Retina (tissue), 1 donor: ENCODE measurements at places on chromosomes 3 and 15.
A peak's percentile ranks its signal among the peaks of the same experiment; 100 is the strongest.

DNA sequence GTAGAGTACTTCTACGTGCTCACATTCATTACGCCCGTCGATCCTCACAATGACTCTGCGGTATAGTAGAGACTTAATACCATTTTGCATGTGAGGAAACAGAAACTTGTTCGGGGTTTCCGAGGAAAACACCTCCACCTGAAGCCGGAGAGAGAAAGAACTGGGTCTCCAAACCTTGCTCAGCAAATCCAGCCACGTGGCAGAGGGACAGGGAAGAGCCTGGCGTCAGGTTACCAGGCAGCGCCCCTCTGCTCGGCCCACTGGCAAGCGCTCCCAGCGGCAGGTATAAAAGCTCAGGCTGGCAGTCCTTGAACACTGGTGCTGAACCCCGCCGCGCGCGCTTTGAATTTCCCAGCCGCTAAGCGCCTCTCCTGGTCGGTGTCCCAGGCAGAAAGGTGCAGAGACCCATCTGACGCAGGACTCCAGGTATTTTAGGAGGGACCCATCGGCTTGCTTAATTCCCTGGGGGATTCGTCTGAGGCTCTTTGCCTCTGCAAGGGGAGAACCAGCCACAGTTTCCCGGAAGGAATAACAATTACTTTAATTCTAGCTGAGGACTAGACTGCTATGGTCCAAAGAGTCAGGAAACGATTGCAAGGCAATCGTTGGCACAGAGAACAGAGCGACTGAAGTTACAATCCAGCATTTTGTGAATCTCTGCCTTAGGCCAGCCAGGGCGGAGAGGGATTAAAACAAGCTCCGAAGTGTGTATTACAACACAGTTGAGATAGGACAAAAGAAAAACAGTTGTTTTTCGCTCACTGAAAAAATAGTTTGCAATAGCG, at the start of gene C2CD4A:
C2CD4A (plus strand) TSS at position 315 of the 785 bp plus-strand sequence. CDS start 637 bp downstream, outside the sequence.
- peak; percentile 75 for DNase-seq

GRCh38 chr15:80904998-80905397, 84.6 kb downstream of the MESD start:
- DNase-seq = no peak

- no peak for DNase-seq
Measured at GRCh38 chr15:72058585-72058984, 59.4 kb downstream of the MYO9A start.

GRCh38 chr3:119315600-119316312, 21.6 kb downstream of the ARHGAP31 start:
- no peak for DNase-seq

DNA sequence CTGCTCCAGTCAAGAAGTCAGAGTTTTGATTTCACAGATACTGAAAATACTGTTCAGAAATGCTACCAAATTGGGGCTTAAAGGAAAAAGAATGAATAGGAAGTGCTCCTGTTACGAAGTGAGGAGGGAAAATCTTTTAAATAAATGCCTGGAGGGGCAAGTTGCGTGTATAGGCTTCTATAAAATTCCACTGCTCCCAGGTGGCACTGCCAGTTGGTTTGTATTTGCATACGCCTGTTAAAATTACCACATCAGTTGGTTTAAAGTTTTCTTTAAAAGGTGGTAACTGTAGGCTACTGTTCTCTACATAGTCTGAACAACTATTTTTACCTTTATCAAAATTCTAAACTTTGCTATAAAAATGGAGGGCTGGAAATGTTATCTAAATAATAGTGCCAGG, 123.5 kb downstream of the DLG1 start:
- no peak for DNase-seq

- peak; percentile 46 for DNase-seq
Measured at GRCh38 chr3:196207833-196208607, 3.2 kb downstream of the ZDHHC19 start.

DNA sequence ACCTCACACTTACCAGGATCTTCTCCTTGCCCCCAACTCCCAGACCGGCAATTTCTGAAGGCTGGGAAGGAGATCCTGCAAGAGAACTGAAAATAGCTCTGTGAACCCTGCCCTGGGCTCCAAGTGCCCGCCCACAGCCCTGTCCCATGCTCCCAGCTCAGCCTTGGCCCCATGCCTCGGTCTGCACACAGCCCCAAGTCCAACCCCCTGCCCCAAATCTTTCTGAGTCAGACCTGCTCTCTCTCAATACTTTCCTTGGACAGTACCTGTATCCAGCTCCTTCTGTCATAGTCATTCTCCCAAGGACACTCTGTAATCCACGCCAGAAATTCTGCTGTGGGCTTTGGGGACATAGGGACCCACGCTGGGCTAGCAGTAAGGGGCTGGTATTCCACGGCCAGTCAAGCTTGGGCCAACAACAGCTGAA, 6.3 kb upstream of the SMAD3 start:
- no peak for DNase-seq

- no peak for DNase-seq
Measured at GRCh38 chr3:99118381-99118780, 216.9 kb upstream of the DCBLD2 start.

GRCh38 chr3:156575641-156576040, 20.7 kb upstream of the SSR3 start:
- no peak for DNase-seq

DNA sequence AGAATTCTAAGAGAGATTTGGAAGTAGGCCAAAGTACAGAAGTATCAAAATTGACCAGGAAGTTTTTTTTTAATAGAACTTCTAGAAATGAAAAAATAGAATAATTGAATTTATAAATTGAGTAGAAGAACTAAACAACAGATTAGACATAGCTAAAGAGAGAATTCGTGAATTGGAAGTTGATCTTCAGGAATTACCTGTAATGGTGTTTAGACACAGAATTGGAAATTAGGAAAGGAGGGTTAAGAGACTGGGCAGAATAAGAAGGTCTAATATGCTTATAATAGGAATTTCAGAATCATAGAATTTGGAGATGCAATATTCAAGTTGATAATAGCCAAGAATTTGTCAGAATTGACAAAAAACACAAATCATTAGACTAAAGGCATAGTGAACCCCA, 16.2 kb downstream of the ACVR2B start:
- DNase-seq = no peak

GRCh38 chr3:73950865-73951558, 326.3 kb upstream of the PDZRN3 start:
- no peak for DNase-seq

- no peak for DNase-seq
Measured at GRCh38 chr3:67090474-67090873, 92.4 kb downstream of the KBTBD8 start.

DNA sequence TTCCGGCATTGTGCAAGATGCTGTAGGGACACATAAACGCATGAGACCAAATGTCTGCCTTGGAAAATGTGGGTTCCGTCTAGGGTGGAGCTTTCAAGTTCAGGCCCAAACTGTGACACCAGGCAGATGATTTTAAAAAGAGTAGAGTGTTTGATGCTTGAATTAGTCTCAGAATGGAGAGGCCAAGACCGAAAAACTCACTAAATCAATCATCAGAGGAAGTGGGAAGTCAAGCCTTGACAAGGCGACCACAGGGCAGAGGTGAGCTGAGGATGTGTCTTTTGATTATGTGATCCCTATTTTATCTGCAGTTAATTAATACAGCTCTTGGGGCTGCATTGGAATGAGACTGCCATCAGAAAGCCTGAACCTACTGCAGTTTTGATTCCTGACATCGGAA, 275.4 kb downstream of the ABHD5 start:
- DNase-seq = no peak
